Fibroblast of skin of scalp (primary cell): ENCODE measurements at places on chromosomes 1 and 21.

GRCh38 chr1:30253361-30253760, 470.0 kb downstream of the MATN1 start:
- no peak for DNase-seq

- no peak for DNase-seq
Measured at GRCh38 chr1:67563684-67564083, 121.3 kb upstream of the GADD45A start.

GRCh38 chr1:44303532-44303931, 51.5 kb downstream of the ERI3 start:
- DNase-seq = no peak

GRCh38 chr1:56654126-56654923, 9.2 kb downstream of the PRKAA2 start:
- no peak for DNase-seq

DNA sequence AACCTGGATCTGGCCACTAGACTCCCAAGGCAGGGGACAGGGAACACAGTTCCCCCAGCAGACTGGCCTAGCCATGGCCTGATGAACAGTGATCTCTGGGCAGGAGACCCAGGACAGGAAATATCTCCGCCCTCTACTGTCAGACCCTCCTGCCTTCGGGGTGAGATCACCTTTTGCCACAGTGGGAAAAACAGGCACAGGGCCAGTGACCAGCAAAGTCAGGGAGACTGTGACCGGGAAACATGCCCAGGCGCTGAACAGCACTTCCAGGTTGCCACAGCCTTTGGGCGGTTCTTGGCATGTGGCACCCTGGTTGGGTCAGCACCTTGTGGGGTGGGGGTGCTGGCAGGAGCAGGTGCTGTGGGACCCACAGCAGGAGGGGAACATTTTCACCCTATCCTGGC, 8.9 kb upstream of the ZNF669 start:
- no peak for DNase-seq

- no peak for DNase-seq
Measured at GRCh38 chr21:27713154-27714109, 746.5 kb upstream of the ADAMTS5 start.
